T-helper 9 cell (primary cell): ENCODE measurements at places on chromosomes 7 and 10.
A peak's percentile ranks its signal among the peaks of the same experiment; 100 is the strongest.

DNA sequence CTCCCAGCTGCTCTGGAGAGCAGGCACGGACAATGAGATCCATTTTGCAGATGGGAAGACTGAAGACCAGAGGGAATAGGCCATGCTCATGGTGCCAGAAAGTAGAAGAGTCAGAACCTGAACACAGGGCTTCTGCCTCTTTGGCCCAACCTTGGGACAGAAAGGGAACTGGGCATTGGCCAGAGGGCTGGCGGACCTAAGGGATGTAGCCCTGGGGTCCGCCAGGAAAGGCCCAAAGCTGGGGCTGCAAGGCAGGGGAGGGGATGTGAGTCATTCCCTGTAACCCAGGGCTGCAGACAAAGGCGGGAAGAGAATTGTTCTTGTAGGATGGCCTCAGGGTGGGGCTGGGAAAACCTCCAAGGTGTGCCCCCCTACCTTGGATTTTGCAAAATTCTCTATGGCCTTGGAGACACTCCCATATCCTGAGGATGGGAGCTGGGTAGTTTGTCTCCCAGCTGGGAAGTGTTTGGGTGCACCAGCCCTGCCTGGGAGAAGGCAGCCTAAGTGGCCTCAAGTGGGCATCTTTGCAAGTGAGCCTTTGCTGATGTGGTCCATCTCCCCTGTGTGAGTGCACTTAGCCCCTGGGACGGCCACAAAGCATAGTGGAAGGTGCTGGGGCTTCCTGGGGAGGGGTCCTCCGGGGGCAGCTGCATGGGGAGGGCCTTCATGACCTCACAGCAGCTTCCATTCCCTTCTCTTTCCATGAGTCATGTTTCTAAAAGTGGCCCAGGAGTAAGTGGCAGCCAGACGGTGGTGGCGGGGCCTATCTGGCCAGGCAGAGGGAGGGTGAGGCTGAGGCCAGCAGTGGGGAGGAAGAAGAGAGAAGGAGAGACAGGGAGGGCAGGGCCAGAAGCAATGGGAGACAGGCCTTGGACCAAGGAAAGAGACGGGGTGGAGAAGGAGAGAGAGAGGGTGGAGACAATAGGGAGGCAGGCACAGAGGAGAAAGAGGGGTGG lies 9.2 kb downstream of the AQP1 start:
- DNase-seq: no peak

- no peak for DNase-seq
Measured at GRCh38 chr7:105980645-105981396, 17.8 kb downstream of the CDHR3 start.

- no peak for DNase-seq
Measured at GRCh38 chr10:64101606-64102263, 580.5 kb downstream of the REEP3 start.

DNA sequence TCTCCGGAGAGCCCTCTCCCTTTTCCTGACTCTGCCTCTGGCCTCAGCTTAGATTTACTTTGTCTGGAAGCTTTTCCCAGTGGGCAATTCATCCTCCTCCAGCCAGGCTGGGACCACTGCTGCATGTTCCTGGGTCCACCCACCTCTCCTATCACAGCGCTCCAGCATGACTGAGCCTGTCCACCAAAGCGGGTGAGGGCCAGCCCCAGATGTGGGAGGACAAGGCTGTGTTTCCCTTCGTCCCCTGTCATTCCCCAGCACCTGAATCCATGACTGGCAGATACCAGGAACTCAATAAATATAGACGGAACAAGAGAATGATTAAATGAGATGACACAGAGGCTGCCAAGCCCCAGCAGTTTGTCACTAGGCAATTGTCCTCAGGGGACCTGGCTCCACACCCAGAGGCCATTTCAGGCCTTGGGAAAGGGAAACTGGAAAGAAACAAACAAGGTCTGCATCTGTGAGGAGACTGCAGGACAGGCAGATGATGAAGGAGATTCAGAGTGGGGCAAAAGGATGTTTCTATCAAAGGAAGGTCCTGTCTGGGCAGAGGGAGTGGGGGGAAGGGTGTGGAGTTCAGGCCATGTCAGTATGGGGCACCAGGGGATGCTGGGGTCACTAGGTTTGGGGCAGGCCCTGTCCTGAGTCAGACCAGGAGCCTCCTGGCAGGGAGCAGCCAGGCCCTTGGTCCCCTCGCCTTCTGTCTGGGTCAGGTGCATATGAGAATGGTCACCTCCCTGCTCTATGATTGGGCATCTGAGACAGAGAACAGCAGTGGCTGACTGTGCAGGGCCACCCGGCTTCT lies 576.4 kb downstream of the GRID1 start:
- no peak for DNase-seq

- no peak for DNase-seq
Measured at GRCh38 chr7:18177815-18178660, 150.4 kb upstream of the PRPS1L1 start.

DNA sequence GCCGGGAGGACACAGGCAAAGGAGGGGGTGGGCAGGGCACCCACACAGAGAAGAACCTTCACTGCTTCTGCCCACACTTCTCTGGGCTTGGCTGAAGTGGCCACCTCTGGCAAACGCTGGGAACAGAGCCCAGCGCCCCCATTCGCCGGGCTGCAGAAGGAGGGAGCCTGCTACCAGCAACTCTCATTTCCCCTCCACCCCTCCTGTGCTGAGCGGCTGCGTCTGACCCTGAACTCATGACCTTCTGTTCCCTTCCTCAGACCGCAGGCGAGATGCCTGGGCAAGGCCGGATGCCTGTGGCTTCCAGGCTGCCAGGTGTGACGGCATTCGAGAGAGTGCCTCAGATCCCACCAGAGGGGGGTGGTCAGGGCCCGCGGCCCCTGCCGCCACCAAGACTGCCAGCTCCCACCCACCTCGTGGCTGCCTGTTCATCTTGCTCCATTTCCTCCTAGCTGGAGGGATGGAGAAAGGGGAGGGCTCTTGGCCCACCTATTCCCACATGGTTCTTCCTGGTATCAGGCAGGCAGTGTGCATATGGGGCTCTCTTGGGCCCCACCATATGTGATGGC lies 19.8 kb downstream of the DNAJB12 start:
- DNase-seq: peak; percentile 81

DNA sequence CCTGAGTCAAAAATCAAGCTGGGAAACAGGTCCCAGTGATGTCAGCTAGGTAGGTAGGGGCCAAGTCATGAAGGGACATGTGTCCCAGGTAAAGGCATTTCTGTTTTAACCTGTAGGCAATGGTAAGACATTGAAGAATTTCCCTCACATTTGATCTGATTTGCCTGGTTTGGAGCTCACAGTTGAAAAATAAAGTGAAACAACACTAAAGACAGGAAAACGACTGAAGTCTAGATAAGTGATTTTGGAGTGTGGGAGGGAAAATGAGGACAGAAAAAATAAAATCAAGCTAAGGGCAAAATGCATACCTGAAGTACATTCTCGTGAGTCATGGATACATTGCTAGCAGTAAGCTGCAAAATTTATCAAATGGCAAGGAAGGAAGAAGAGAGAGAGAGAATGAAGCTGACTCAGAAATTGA lies 169.9 kb downstream of the SKIDA1 start:
- no peak for DNase-seq

DNA sequence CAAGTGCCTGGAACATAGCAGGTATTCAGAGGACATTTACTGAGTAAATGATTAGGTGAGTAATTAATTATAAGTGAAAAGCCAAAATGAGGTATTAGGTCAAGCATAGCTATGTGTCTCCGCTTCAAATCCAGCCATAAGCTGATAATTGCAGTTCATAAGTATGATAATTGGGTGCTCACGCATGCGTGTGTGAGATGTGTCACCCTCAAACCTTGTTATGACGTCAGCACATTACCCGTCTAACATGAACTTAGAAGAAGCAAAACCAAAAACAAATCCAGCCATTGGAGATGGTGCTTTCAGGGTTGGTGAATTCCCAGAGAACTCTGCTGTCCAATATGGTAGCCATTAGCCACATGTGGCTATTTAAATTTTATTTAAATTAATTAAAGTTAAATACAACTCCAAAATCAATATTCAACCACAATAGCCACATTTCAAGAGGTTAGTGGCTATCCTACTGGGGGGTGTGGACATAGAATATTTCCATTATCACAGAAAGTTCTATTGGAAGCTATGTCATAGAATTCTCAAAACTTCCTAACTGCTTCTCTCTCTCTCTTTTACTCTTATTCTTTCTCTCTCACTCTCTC lies at the start of gene CPA5:
CPA5 (plus strand) TSS at position 546 of the 596 bp plus-strand sequence. CDS start 1,670 bp downstream, outside the sequence.
- DNase-seq: no peak

DNA sequence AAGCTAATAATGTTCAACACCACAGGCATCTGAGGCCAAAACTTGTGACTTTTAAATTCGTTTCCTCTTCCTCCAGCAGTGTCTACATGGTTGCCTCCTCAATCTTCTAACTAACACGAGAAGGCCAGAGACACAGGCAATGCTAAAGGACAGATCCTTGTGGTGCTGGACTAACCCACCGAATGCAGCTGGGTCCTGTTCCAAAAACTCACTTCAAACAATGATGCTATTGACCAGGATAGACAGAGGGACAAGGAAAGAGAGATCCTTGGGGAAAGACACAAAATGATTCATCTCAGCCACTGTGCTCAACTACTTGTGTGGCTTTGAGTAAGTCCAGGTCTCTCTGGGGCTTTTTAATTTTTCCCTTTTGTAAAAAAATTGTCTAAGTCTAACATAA lies 107.6 kb downstream of the KCNMA1 start:
- no peak for DNase-seq

DNA sequence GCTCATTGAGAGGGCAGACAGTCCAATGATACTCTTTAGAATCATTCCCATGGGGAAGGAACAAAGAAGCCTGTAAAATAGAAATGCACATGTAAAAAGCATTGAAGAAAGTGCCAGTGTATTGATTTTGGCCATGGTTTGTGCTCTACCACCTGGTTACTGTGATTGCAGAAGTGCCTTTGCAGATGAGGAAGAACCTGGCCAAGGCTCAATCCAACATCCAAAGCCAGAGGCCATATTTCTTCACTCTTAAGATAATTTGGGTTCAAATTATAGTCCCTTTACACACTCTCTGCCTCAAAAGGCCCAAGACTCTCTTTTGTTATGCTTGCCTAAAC lies 122.1 kb downstream of the EGFR start:
- DNase-seq: no peak
